ENCODE measurements at places on chromosomes 12 and 14. TPM values are rescaled to one million over a fixed set of nuclear protein-coding genes. Genes with fewer than 3 reads are reported as not detected.
A peak's percentile ranks its signal among the peaks of the same experiment; 100 is the strongest.

DNA sequence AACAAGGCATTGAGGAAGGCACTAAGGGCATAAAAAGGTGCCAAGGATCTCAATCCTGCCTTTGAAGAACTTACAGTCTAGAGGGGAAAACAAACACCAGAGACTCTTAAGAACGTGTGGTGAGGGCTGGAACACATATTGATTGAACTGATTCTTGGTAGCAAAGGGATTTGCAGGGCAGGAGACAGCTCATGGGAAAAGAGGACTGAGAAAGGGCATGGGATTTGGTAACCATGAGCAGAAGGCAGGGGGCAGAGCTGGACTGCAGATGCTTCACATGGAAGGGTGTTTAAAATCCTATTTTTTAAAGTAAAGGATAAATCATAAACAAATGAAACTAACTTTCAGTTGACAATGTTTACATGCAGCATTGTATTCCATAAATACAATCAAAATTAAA, 203.1 kb downstream of the ITPR2 start:
- peak; percentile 31 for DNase-seq

DNA sequence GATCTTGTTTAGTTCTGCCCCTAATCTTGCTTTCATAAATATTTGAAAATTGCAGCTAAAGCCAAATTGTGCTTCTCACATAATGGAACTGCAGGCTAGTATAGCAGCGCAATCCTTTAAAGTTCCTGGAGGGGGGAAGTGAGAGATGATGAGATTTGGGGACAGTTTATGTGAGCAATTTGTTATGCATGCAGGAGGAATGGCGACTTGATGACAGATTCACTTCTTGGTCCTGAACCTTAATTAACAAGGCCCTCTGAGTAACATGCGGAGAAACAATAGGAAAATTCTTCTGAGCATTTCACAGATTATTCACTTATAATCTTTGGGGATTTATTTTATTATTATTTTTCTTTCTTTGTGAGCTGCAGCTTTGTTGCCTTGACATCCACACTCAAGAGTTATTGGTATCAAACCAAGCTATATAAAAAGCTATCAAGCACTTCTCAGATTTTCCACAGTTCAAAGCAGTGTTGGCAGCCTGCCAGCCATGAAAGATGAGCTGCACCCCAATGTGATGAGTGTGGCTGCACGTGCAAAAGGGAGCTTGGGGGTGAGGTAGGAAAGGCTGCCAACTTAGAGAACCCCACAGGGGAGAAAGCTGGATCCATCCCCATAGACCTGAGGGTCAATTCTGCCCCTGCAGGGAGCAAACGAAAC, 1662.2 kb upstream of the FLRT2 start:
- peak; percentile 33 for DNase-seq

GRCh38 chr12:103769240-103769945, 71.6 kb downstream of the NT5DC3 start:
- DNase-seq, result no peak

DNA sequence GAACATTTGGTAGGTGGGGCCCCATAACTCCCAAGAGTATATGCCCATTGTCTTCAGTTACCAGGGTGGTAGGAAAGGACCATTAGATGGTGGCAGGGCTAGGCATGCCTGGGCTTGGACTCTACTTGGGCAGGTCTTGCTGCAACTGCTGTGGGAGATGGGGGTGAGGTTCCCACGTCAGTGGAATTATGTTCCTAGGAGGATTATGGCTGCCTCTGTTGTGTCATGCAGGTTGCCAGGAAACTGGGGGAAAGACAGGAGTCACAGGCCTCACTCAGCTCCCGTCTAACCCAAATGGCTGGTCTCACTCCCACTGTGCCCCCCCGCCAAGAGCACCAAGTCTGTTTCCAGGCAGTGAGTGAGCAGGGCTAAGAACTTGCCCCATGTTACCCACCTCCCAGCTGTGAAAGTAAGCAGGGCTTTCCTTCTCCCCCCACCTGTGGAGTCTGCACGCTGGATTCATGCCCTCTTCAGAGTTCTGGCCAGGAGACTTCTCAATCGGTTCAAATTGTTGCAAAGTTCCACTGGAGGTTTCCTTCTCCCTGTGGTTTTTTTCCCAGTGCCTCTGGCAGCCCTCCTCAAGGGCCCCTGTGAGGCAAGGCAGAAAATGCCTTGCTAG, 337.5 kb downstream of the CCDC91 start:
- no peak for DNase-seq

DNA sequence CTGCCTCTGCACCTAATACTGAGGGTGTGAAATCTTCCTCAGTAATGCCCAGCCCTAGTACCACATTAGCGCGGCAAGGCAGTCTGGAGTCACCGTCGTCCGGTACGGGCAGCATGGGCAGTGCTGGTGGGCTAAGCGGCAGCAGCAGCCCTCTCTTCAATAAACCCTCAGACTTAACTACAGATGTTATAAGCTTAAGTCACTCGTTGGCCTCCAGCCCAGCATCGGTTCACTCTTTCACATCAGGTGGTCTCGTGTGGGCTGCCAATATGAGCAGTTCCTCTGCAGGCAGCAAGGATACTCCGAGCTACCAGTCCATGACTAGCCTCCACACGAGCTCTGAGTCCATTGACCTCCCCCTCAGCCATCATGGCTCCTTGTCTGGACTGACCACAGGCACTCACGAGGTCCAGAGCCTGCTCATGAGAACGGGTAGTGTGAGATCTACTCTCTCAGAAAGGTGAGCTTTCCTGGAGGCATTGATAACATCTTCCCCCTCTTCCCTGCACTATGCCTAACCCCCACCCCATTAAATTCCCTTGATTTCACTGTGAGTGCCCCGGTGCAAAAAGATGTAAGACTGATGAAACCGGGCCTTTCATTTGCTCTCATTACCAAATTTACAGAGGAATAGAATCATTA, 291.4 kb downstream of the NAV3 start:
- no peak for DNase-seq

DNA sequence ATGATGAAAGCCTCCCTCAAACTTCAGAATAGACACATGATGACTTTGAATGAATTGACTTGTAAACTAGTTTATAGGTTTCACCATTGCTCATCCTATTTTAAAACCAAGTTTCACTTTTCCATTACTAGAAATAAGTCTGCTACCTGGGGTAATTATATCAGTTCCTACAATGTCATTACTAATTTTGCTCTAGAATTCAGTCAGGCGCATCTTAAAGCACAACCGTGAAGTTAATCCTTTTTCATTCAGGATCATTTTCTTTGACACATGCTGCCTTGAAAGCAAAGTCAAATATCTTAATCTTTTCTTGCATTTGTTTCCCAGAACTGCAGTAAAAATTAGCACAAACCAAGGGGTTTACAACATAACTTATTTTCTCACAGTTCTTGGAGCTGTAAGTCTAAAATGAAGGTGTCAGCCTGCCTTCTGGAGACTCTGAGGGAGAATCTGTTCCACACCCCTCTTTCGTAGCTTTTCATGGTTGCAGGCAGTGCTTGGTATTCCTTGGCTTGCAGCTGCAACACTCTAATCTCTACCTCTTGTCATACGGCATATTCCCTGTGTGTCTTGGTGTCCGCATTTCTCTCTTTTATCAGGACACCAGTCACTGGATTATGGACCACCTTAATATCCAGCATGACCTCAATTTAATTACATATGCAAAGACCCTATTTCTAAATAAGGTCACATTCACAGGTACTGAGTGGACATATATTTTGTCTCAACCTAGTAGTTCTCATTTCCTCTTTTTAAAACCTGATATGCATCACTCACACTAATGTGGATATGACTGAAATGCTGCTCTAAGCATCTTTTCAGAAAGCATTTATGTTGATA, 114.3 kb upstream of the PDZRN4 start:
- no peak for DNase-seq

- no peak for DNase-seq
Measured at GRCh38 chr12:19855851-19856250, 416.6 kb downstream of the AEBP2 start.

- no peak for DNase-seq
Measured at GRCh38 chr12:82609234-82609914, 77.3 kb upstream of the TMTC2 start.

GRCh38 chr14:65170318-65170717, 68.0 kb upstream of the MAX start:
- DNase-seq, result no peak

GRCh38 chr14:52258783-52259182, 8.7 kb upstream of the PTGDR start:
- no peak for DNase-seq

GRCh38 chr12:94309373-94309772, 150.3 kb downstream of the CEP83 start:
- no peak for DNase-seq

DNA sequence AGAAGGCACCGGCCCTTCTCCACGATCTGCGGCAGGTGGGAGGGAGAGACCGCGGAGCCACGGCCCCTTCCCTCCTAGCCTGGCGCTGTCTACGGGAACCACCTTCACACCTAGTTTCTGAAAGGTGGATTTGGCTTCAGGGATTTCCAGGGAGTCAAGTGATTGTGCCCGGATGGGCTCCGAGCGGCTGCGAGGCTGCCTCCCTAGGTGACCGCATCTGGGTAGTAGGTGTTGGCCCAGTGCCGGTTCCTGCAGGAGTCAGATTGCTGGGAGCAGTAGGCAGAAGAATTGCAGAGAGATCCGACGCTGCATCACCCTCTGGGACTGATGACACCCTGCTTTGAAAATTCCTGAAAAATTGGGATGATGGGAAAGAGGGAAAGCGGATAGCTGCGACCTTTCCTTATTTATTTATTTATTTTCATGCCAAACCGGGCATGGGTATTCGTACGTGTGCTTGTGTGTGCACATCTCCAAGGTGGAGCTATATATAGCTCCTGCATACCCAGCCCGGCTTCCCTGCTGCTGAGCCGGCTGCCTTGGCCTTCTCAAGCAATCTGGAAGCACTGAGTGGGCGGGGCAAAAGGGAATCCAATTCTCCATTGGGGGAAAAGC, 1.1 kb downstream of the CNTN1 start:
- DNase-seq, result no peak

DNA sequence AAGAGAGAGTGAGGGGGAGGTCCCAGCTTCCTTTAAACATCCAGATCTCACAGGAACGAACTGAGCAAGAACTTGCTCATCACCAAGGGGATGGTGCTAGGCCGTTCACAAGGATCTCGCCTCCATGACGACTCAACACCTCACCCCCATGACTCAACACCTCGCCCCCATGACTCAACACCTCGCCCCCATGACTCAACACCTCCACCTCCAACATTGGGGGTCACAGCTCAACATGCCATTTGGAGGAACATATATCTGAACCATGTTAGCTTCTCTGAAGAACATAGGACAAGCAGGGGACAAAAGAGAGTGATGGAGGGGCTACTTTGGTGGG, 66.0 kb upstream of the LHX5 start:
- DNase-seq, result no peak

DNA sequence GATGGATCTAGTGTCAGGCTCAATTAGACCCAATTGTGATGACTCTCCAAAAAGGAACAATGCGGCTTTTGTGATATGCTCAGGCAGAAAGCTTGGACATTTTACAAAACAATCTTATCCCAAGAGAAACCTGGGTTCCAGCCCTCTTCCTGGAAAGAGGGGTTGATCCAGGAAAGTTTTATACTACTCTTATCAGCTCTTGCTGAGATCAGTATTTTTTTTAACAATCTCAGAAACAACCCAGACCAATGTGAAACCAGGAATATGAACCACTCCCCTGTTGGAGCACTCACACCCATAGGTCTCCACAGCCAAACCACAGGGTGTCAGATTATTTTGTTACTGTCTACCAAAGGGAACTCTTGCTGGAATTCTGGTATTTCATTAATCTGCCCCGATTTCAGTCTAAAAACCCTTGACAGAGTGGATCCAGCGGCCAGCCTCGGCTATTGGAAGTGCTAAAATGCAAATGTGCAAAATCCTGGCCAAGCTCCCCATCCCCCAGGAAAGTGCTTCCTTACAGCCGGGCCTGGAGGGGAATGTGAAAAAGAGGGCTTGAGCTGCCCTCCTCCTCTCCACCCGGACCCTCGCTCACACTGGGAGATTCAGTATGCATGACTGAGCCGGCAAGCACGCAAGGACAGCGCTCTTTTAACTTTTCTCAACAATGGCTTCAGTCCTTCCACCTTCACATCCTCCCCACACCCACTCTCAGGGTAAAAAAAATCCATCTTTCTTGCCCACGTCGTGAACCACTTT, 4.0 kb downstream of the FBXL14 start:
- DNase-seq, result peak; percentile 44

DNA sequence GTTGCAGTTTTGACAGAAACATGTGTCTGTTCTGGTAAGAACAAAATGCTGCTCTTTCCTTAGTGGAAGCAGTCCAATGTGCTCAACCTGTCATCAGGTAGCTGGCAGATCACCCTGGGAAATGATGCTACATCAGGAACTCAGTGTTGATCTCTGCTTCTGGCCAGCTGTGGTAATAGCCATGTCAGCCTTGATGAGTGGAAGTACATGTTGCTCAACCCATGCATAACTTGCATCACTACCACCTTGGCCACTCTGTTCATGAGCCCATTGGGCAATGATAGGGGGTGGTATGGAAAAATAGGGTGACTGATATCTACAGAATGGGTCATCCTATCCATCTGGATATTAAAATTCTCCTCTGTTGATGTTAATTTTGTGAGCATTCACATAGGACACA, 411.0 kb downstream of the C12orf50 start:
- no peak for DNase-seq

DNA sequence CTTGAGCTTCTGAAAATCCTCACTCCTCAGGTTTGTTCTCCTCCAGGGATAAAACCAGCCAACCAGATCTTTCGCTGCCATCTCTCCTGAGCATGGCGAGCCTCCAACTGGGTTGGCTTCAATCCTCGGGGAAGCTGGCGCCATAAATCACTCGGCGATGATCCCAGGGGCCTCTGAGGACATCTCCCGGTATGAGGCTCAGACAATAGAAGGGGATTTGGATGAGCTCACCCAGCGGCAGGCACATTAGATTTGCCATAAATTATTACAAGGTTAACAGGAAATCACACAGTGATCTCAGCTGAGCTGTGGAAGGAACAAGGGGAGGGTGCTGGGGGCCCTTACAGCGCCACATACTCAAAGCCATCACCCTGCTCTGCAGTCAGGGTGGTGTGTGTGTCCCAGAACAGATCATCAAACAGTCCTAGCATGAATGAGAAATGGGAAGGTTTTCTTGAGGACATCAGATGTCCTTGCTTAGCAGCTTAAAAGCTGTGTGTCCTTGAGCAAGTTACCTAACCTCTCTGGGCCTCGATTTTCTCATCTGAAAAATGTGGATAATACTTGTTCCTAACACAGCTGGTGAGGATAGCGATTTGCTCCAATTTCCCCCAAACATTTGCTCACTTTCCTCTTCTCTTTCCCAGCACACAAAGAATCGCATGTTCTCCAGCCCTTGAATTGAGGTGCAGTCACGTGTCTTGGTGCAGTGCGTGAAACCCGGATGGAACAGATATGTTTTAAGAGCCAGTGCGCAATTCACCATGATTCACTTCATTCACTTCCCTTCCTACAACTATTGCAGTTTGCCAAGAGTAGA, 142.8 kb downstream of the SCARB1 start:
- DNase-seq, result peak; percentile 71

- DNase-seq, result no peak
Measured at GRCh38 chr14:31926652-31927347, 150.3 kb upstream of the ARHGAP5 start.

- DNase-seq, result no peak
Measured at GRCh38 chr14:31408421-31408820, 11.9 kb downstream of the HEATR5A start.

Gene CATSPERB
- not detected for total RNA-seq

Gene RNU4-1
- total RNA-seq, result not detected

Gene DIP2B
- total RNA-seq, result 25.3 TPM

Gene TBC1D30
- total RNA-seq, result 0.35 TPM

Gene TGFB3
- total RNA-seq, result 30.6 TPM

Gene CCND2
- total RNA-seq, result 86.6 TPM

Gene CIDEB
- total RNA-seq, result not detected

Gene TM9SF1
- 59.5 TPM for total RNA-seq

Gene COCH
- 0.31 TPM for total RNA-seq

Gene P2RX7
- 0.21 TPM for total RNA-seq

Measured in myocyte (in vitro differentiated cells).